Lower lobe of right lung (tissue), 2 donors: ENCODE measurements at places on chromosomes 12 and 14. TPM values are rescaled to one million over a fixed set of nuclear protein-coding genes. Genes with fewer than 3 reads are reported as not detected.

ESYT1 gene
- total RNA-seq, result 114 TPM

TUNAR gene
- total RNA-seq, result not detected

DNA sequence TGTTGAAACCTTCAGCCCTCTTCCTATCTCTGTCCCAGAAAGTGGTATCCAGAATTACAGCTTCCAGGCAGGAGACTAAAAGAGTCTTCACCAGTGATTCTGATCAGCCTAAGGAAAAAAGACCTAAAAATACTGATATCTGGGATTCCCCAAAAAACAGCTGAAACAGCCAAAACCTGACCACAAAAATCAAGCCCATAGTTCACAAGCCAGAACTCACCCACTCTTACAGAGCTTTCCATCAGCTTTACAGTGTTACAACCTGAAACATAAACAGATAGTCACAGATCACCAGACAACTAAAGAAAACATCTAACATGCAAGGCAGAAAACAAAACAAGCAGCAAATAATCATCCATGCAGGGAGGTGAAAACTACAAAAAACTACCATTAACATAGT is 26.0 kb upstream of the TSPAN8 start:
- DNase-seq, result no peak
- no peak overlapping the region for H3K4me3 ChIP-seq
- no peaks in the 10 kb centered on the region for H3K36me3 ChIP-seq

DNAH10 gene
- total RNA-seq, result 10.1 TPM

SERPINA12 gene
- not detected for total RNA-seq

DNA sequence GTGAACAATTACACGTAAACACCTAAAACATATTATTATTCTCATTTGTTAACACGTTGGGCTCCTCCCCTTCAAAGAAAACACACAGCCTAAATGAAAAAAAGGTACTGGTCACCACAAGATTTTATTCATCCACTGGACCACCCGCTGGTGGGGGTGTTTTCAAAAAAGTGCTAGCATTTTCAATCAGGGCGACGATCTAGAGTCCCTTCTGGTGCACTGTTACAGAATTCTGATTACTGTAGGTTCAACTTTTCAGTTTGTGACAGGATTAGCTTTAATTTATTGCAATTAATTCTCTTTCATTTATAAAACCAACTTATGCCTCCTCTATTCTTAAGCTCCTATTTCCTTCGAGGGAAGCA is 443 bp downstream of the MAGOHB start:
- no peak for DNase-seq
- peaks cover 11% of the 10 kb centered on the region for H3K4me1 ChIP-seq
- peaks cover 22% of the 10 kb centered on the region for H3K36me3 ChIP-seq
- peak overlapping the region; percentile 76 for H3K4me3 ChIP-seq
- H3K27ac ChIP-seq, result peak overlapping the region; percentile 89

ALG10 gene
- total RNA-seq, result 10.0 TPM

GRCh38 chr14:72839753-72840607 is 53.9 kb downstream of the DPF3 start:
- no peak for DNase-seq
- no peaks in the 10 kb centered on the region for H3K36me3 ChIP-seq
- H3K27ac ChIP-seq, result no peak overlapping the region

DNA sequence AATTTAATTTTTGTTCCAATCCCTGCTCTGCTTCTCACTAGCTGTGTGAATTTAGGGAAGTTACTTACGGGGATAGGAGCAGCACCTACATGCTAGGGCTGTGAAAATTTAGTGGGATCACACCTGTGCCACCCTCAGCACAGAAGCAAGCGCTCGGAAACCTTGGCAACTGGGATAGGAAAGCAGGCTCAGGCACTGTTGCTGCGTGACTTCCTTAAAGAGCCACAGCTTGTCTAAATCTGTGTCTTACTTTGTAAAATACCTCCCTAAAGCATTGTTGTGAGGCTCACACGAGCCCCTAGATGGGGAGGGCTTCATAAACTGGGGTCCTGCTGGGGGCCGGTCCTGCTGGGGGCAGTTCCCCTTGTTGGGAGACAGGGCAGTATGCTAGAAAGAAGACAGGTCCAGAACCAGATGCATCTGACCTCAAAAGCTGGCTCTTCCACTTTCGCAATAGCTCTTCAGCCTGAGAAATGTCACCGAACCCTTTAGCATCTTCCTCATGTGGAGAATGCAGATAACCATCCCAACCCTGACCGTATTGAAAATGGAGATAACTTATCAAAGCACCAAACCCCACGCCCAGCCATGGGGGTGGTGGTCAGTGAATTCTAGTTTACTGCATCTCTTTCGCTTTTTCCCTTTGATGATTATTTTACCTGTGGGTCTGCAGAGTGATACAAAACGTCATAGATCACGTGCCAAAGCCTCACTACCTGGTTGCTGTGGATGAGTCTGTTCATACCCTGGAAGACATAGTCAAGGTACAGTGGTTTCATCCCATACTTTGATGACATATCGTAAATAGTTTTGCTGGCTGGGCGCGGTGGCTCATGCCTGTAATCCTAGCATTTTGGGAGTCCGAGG is 54.1 kb downstream of the AK7 start:
- no peak overlapping the region for H3K4me3 ChIP-seq
- no peaks in the 10 kb centered on the region for H3K27me3 ChIP-seq
- DNase-seq, result no peak
- no peaks in the 10 kb centered on the region for H3K4me1 ChIP-seq
- H3K36me3 ChIP-seq, result no peaks in the 10 kb centered on the region

- no peak overlapping the region for H3K4me3 ChIP-seq
- H3K4me1 ChIP-seq, result peaks cover 6% of the 10 kb centered on the region
- no peaks in the 10 kb centered on the region for H3K27me3 ChIP-seq
- no peaks in the 10 kb centered on the region for H3K36me3 ChIP-seq
Observed at GRCh38 chr14:88016768-88017167, 11.8 kb downstream of the GPR65 start.

PLEKHH1 gene
- 4.6 TPM for total RNA-seq

GRCh38 chr12:116599285-116600136 is 40.3 kb downstream of the MAP1LC3B2 start:
- DNase-seq, result peak; percentile 86
- peaks cover 26% of the 10 kb centered on the region for H3K4me1 ChIP-seq
- peak overlapping the region; percentile 81 for H3K27ac ChIP-seq
- H3K36me3 ChIP-seq, result no peaks in the 10 kb centered on the region

DNA sequence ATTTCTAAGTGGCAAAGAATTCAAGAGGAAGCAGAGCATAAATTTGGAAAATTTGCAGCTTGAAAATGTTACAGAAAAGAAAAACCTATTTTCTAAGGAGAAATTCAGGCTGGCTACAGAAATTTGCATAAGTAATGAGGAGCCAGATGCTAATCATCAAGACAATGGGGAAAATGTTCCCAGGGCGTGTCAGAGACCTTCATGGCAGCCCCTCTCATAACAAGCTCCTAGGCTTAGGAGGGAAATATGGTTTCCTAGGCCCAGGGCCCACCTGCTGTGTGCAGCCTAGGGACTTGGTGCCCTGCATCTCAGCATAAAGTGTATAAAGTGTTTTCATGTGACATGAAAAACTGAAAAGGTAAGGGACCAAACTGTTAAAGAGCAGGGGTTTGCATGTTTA is 1796.3 kb upstream of the FLRT2 start:
- H3K4me1 ChIP-seq, result no peaks in the 10 kb centered on the region
- H3K4me3 ChIP-seq, result no peak overlapping the region
- H3K27me3 ChIP-seq, result no peaks in the 10 kb centered on the region
- no peak overlapping the region for H3K27ac ChIP-seq

DNA sequence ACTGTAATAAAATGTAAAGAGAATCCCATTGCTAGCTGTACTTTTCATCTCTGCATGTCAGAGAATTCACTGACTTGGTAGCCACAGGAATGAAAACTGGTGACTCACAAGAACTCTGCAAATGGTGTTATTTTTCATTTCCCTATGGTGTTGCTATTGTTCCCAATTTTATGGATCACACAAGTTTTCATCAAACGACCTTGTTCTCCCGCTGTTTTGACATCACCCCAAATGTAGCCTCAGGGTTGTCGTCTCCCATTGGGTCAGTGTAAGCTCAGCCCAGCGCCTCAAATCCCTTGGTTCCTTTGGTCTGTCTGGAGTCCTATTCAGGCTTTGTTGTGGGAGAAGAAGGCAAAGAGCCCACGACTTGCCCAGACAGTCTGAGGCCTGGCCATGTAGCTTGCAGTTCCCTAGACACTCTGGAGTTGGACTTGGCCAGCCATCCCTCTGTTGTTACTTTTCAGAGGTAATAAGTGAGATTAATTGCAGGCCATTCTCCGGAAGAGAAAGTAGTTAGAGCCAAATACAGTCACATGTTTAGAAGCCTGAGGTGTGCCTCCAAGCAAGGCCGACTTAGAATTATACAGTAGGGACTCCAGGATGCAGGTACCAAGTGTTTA is 159.2 kb downstream of the TGFB3 start:
- DNase-seq, result no peak
- no peaks in the 10 kb centered on the region for H3K36me3 ChIP-seq
- H3K4me1 ChIP-seq, result peaks cover 66% of the 10 kb centered on the region
- H3K27ac ChIP-seq, result peak overlapping the region; percentile 18
- no peak overlapping the region for H3K4me3 ChIP-seq
- no peaks in the 10 kb centered on the region for H3K27me3 ChIP-seq

DNA sequence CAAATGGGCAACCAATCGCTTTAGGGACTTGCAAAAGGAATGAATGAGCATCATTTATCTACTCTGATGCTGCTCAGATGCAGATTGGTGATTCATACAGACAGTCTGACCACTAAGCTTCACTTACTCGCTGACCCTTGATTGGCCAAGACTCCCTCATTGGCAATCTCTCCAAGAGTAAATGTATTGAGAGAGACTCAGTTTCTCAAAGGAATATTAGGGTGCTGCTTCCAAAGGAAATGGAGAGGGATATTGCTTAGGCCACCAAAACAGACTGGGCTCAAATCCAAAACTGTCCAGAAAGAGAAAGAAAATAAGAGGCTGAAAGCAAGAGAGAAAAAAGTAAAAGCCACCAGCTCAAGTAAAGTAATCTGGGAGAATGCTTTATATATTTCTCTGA is 785.2 kb downstream of the GALC start:
- H3K4me3 ChIP-seq, result no peak overlapping the region
- H3K36me3 ChIP-seq, result no peaks in the 10 kb centered on the region
- H3K27me3 ChIP-seq, result no peaks in the 10 kb centered on the region
- DNase-seq, result no peak
- no peak overlapping the region for H3K27ac ChIP-seq

DNA sequence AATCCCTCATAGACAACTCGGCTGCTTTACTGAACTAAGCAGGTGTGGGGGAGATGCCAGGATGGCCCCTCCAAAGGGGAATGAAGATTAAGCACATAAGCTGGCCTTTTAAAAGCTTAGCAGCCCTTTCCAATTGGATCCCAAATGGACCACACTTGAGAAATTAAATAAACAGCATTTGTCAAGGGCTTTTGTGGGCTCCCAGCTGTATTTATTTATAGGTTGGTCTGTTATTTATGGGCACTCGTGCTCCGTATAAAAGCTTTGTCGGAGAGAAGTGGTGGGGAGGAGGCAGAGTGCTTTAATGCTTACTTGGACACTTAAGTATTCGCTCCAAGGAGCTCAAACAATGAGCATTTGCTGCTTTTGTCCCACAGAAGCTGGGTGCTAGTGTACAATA is 580.2 kb downstream of the MED13L start:
- no peaks in the 10 kb centered on the region for H3K4me1 ChIP-seq
- H3K27me3 ChIP-seq, result no peaks in the 10 kb centered on the region
- H3K27ac ChIP-seq, result no peak overlapping the region

DNA sequence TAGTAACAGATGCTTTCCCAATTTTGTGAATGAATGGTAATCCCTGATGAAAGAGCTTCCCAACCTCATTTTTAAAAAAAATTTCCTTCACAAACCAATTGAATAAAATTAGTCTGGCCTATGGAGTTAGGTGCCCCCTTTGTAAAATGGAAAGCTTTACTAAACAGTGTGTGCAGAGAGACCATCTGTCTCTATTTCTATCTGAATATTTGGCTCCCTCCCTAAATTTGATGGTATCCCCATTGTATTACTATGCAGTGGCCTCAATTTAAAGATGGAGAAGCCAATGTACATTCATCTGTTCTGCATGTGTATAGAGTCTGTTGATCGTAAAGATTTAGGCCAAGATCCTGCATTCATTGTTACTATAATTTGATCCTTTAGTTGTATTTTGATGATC is 397.7 kb upstream of the RGS6 start:
- no peak for DNase-seq
- H3K4me3 ChIP-seq, result no peak overlapping the region
- H3K4me1 ChIP-seq, result peaks cover 19% of the 10 kb centered on the region
- no peaks in the 10 kb centered on the region for H3K27me3 ChIP-seq
- no peaks in the 10 kb centered on the region for H3K36me3 ChIP-seq
- H3K27ac ChIP-seq, result no peak overlapping the region

DNA sequence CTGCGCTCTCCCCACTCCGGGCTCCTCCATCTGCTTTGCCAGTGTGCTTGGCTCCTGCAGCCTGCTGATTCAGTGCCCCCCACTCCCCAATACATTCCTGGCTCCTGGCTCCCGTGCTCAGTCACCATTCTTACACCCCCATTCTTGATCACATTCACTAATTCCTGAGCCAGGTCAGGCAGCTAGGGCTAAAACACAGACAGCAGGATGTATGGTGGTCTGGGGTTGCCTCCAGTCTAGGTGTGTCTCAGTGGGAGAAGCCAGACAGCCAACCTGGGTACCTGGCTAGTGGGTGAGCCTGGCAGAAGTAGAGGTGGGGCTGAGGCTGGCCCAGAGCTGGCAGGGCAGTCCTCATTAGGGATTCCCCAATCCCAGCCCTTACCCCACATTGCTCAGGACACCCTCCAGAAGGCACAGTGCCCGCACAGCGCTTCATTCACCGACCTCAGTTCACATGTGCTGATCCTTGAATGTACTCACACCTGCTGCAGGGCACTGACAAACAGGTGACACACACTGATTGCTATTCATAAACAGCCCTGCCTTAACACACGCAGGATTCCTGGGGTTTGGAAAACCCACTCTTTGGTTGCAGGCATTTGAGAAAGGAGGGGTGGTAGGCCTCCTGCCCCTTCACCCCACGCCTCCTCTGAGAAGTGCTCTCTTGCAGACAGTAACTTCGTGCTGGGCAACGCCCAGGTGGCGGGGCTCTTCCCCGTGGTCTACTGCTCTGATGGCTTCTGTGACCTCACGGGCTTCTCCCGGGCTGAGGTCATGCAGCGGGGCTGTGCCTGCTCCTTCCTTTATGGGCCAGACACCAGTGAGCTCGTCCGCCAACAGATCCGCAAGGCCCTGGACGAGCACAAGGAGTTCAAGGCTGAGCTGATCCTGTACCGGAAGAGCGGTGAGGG is 1.7 kb downstream of the KCNH3 start:
- no peak overlapping the region for H3K4me3 ChIP-seq
- no peak overlapping the region for H3K27ac ChIP-seq
- H3K4me1 ChIP-seq, result peaks cover 16% of the 10 kb centered on the region
- DNase-seq, result no peak
- peaks cover 52% of the 10 kb centered on the region for H3K27me3 ChIP-seq
- H3K36me3 ChIP-seq, result no peaks in the 10 kb centered on the region

- DNase-seq, result no peak
- H3K36me3 ChIP-seq, result no peaks in the 10 kb centered on the region
- no peak overlapping the region for H3K4me3 ChIP-seq
- no peak overlapping the region for H3K27ac ChIP-seq
- no peaks in the 10 kb centered on the region for H3K4me1 ChIP-seq
Observed at GRCh38 chr14:97036086-97036852, 239.1 kb downstream of the VRK1 start.

CDCA4 gene
- 6.9 TPM for total RNA-seq

MFAP5 gene
- total RNA-seq, result 50.2 TPM
